Pericardium fibroblast (primary cell): ENCODE measurements at places on chromosomes 7 and 10. TPM values are rescaled to one million over a fixed set of nuclear protein-coding genes. Genes with fewer than 3 reads are reported as not detected.

Gene DHX32
- total RNA-seq, result 22.3 and 23.7 TPM in 2 replicates

Gene SDK1
- 2.4 and 2.5 TPM in 2 replicates for total RNA-seq

Gene UTF1
- total RNA-seq, result not detected in 2 replicates

Gene SLC39A12
- not detected in 2 replicates for total RNA-seq

Gene CACNA2D1
- 24.2 and 36.3 TPM in 2 replicates for total RNA-seq

Gene MMP21
- not detected in 2 replicates for total RNA-seq

Gene SPACDR
- total RNA-seq, result 8.4 TPM in 1 of 2 replicates, not detected in the other

Gene CXCL12
- total RNA-seq, result 43.1 and 53.3 TPM in 2 replicates

Gene OR2A42
- not detected in 2 replicates for total RNA-seq

Gene OPN4
- total RNA-seq, result not detected in 2 replicates

Gene STOX1
- 0.09 and 0.82 TPM in 2 replicates for total RNA-seq

Gene C10orf53
- total RNA-seq, result not detected in 2 replicates

Gene CLCN1
- not detected in 2 replicates for total RNA-seq

Gene GNGT1
- not detected in 2 replicates for total RNA-seq

Gene CHAT
- total RNA-seq, result not detected in 2 replicates

Gene TWNK
- 5.7 and 16.5 TPM in 2 replicates for total RNA-seq

Gene SPDYE2B
- not detected in 2 replicates for total RNA-seq

Gene TEX36
- not detected in 2 replicates for total RNA-seq

Gene C1GALT1
- total RNA-seq, result 17.3 and 31.7 TPM in 2 replicates

Gene C7orf33
- not detected in 2 replicates for total RNA-seq

Gene LIPM
- total RNA-seq, result 0.34 TPM in 1 of 2 replicates, not detected in the other

Gene EGR2
- total RNA-seq, result 3.3 and 5.1 TPM in 2 replicates

Gene UBTD1
- total RNA-seq, result 37.8 and 52.3 TPM in 2 replicates

Gene DPYSL4
- 12.7 and 21.8 TPM in 2 replicates for total RNA-seq

Gene PLEKHS1
- not detected in 2 replicates for total RNA-seq

Gene TMEM236
- under 0.01 TPM in 1 of 2 replicates, not detected in the other for total RNA-seq

Gene CYP17A1
- not detected in 2 replicates for total RNA-seq

Gene ZNHIT1
- 104 and 146 TPM in 2 replicates for total RNA-seq

Gene INA
- 0.09 and 0.12 TPM in 2 replicates for total RNA-seq

Gene ASIC3
- 0.17 and 0.47 TPM in 2 replicates for total RNA-seq

Gene ASZ1
- not detected in 2 replicates for total RNA-seq

Gene VKORC1L1
- 12.5 and 13.1 TPM in 2 replicates for total RNA-seq

Gene ASB10
- total RNA-seq, result not detected in 2 replicates

Gene KIN
- total RNA-seq, result 3.2 and 6.9 TPM in 2 replicates

Gene RET
- total RNA-seq, result 0.35 and 3.0 TPM in 2 replicates

Gene SFRP4
- total RNA-seq, result 0.93 and 2.6 TPM in 2 replicates

Gene AP4M1
- total RNA-seq, result 17.5 and 18.7 TPM in 2 replicates

Gene MYO3A
- not detected in 2 replicates for total RNA-seq

Gene PSAP
- 978 and 1,201 TPM in 2 replicates for total RNA-seq

Gene AKR1D1
- not detected in 2 replicates for total RNA-seq

Gene FAM204A
- 38.6 and 46.7 TPM in 2 replicates for total RNA-seq

Gene C7orf57
- total RNA-seq, result not detected in 2 replicates

Gene RASSF4
- total RNA-seq, result 4.0 and 10.5 TPM in 2 replicates

Gene YWHAG
- 53.2 and 54.8 TPM in 2 replicates for total RNA-seq

Gene TEX47
- total RNA-seq, result not detected in 2 replicates

Gene CLDN3
- not detected in 2 replicates for total RNA-seq

Gene SLC18A3
- not detected in 2 replicates for total RNA-seq

Gene FEZF1
- not detected in 2 replicates for total RNA-seq
